ENCODE measurements at places on chromosomes 6 and 20.

DNA sequence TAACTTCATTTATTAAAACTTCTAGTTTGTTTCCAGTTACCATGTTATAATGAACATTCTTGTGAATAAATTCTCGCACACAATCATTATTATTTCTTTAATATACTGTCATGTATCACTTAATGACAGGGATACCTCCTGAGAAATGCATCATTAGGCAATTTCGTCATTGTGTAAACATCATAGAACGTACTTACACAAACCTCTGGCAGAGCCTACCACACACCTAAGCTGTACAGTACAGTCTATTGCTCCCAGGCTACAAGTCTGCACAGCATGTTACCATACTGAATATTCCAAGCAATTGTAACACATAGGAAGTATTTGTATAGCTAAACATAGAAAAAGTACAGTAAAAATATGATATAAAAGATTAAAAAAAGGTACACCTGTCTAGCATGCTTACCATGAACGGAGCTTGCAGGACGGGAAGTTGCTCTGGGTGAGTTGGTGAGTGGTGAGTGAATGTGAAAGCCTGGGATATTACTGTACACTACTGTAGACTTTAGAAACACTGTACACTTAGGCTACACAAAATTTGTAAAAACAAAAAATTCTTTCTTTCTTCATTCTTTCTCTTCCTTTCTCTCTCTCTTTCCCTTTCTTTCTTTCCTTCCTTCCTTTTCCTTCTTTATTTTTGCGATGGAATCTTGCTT, 268.2 kb upstream of the SOX4 start:
- DNase-seq: no peak

DNA sequence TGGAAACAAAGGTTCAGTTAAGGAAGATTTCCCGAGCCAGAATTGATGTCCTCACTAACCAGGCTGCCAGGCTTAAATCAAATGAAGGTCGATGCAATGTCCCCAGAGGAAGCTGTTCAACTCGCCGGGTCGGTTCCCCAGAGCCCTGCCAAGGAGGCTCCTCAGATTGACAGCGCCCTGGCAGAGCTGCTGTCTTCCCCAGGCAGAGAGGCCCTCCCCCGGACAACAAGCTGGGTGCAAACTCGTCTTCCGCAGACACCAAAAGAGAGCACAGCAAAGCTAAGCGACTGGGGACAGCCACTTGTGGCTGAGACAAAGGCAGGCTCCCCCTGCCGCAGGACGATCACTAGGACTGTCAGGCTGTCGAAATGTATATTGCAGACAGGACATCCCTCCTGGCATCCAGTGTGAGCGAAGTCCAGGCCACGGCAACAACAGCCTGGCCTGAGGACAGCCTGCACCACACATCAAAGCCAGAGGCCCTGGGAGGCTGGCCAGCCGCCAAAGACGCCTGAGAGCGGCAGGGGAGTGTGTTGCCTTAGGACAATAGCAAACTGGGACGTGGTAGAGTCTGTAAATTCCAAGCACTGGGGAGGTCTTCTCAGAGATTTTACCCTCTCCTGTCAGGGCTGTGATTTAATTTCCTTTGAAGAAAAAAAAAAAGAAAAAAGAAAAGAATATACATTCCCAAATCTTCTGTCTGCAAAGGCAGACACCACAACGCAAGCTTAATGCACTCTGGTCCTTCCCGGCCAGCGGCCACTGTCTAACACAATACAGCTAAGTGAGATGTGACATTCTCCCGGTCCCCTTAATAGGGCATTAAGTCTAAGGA, 99.1 kb downstream of the HIVEP2 start:
- peak; percentile 89 for DNase-seq

GRCh38 chr20:43799150-43799711, 72.4 kb upstream of the GTSF1L start:
- DNase-seq: peak; percentile 17

GRCh38 chr6:145235207-145235606, 500.1 kb downstream of the EPM2A start:
- no peak for DNase-seq

DNA sequence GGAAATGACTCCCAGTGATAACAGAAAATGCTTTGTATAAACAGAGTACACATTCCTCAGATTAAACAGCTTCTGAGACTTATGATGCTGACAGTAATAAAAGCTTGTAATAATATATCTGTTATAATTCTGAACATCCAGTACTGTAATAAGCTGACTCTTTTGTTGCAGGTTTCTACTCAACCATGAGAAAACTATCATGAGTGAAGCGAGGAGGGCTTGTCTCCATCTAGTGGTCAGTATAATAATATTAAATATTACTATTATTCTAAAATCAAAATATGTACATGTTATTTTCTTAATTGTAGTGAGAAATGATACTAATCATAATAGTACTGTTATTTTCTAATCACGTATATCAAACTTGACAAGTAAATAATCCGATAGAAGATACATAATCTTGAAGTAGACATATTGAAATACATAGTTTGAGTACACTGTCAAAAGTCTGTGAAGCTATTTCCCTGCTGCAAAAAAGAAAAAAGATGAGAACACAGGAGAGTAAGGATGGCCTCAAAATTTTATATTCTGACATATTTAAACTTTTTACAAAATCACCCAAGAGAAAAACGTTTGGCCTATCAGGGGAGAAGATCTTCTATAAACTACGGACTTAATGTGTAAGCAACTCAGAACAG, 183.1 kb downstream of the MOXD1 start:
- DNase-seq: no peak

DNA sequence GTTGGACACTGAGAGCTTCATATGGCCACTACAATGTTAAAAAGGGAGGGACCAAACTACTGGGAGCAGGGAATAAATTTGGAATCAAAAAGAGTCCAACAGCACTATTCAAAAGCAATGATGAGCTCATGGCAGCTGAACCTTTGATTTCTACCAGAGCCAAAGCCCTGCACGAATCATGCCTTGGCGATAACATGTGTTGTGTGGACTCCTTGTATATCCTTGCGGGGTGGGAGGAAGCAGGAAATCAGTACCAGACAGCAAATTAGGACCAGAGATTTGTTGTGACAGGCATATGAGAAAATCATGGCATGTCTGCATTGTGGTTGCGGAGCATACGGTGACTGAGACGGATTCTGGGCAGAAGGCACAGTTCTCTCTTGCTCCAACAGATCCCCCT, 85.6 kb upstream of the EMILIN3 start:
- DNase-seq: no peak

DNA sequence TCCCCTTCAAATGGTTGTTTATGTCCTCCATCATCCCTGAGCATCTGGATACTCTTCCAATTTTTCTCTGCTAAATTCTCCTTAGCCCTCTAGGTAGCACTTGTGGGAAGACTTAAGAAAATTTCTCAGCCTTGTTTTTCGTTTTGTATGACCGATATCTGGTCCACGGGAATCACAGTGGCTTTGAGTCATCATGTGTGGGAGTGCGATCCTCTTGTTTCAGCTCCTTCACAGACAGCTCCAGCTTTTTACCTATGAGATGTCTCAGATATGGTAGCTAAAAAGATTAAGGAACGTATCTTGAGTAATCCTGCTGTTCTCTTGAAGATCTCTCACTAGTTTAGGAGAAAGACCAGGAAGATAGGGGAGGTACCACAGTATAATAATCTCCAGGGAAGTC, 196.1 kb downstream of the GRM1 start:
- DNase-seq: no peak

- DNase-seq: peak; percentile 39
Measured at GRCh38 chr6:3259491-3259958, 778 bp downstream of the PSMG4 start.

- no peak for DNase-seq
Measured at GRCh38 chr20:43916881-43917371, 2.3 kb downstream of the TOX2 start.

GRCh38 chr6:170003027-170003426, 251.6 kb downstream of the ERMARD start:
- peak; percentile 2 for DNase-seq

DNA sequence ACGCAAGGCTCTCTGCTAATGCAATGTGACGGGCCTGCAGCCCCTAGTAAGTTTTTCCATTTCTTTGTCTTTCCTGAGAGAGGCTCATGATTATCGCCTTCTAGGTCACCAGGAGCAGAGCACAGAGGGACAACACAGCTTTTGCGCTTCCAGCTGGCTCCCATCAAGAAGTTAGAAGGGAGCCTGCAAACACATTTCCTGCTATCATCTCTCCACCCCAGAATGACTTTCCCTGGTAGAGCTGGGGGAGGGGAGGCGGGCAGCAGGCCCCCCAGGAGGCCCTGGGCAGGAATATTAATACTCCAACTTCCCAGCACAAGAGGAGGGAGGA, 35.7 kb upstream of the CCDC167 start:
- DNase-seq: peak; percentile 81

DNA sequence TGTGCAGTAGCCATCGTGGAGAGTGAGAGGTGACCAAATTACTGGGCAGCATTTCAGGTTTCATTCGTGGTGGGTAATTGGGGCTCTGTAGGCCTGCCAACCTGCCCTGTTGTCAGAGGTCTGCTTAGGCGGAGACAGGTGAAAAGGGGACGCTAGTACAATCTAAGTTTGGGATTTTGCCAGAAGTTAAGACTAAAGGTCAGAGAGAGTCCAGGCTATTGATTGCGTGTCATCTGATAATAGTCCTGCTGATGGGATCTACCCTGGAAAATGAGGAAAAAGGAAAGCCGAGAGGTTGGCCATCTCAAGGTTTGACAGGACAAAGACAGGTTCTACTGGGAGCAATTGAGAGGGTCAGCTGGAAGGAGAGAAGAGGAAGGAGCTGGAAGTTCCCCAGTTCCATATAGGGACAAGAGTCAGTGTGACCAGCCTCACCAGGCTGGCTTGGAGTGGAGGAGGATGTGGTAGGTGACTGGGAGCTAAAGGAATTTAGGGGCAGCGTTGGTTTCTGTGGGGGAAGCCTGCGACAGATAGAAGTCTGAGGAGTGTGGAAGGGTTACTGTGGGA, 10.9 kb downstream of the ARFGEF2 start:
- no peak for DNase-seq

- DNase-seq: no peak
Measured at GRCh38 chr6:79188885-79189480, 45.5 kb downstream of the HMGN3 start.

GRCh38 chr6:20433929-20434328, 32.2 kb downstream of the E2F3 start:
- DNase-seq: no peak

GRCh38 chr6:87139236-87139635, 16.1 kb upstream of the ZNF292 start:
- no peak for DNase-seq

DNA sequence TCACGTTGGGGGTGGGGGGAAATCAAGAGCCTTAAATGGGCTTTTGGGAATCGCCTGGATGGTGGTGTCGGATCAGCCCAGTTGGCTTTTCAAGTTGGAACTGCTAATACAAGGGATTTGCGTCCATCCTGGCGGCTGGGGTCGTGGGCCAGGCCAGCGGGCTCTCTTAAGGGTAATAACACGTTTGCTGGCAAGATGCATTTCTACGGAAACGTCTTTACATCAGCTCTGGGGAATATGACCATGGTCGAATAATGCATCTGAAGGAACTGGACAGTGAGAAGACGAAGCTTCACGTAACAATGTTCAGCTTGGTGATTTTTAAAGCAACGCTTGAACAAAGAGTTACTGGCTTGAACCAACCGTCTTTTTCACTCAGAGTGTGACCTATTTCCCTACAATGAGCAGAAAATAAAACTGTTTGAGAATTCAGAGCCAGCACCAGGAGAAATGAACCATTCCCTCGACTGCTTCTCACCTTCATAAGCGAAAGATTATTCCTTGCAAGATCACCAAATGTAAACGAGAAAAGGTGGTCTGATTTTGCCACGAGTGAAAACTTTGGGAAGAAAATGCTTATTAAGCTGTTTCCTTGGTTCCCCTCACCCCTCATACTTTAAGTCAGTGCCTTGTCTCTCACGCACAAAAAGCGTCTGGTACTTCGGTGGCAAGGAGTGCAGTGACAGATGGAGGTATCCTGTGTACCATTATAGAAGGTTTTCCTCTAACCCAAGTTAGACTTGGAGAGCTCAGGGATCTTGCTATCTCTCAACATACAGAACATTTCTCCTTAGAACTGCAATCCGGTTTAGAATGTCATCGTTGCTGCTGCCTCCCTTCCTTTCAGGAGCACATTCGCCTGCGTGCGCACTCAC, 1.4 kb upstream of the MARCKS start:
- peak; percentile 80 for DNase-seq

DNA sequence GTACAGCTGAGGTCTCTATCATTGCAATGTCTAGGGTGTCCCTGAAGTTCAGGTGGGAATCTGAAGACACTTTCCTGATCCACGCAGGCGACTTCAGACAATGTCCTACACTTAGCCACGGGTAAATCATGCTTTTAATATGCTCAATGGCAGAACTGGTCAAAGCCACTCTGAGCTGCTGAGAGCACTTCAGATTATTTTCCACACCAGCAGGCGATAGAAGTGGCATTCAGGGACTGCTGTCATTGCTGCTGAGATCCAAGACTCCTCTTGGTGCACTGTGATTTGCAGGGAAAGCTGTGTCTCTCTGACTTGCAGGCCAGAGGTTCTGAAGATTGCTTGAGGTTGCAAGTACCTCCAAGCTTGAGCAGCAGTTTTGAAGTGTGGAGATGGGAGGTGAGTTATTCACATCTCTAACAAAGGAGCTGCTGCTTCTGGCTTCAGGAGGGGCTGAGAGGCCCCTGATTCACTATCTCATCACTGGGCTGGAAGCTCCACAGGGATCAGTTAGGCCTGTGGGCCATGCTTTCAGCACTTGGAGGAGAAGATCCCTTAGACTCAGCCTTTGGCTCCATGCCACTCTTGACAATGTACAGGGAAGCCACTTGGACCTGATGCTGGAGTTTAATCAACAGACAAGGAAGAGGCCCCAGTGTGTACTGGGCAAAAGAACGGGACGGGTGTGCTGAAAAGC, 2.9 kb upstream of the SSTR4 start:
- DNase-seq: no peak

DNA sequence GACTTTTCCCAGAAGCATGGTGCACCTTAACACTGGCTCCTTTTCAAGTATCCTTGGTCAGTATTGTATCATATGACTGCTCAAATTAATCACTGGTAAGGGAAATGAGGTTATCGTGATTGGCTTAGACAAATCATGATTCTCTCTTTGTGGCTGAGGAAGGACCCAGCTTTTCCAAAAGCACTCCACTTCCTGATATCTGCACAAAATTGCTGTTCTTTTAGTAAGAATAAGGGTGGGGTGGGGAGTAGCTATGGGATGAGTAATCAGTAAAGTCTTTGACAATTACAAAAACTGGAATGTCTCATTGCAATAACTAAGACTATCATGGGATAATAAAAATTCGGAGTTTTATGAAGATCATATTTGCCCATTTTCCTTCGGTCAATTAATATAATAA, 9.0 kb upstream of the RIPPLY2 start:
- no peak for DNase-seq

- no peak for DNase-seq
Measured at GRCh38 chr6:4435981-4436445, 300.6 kb upstream of the ECI2 start.

- DNase-seq: no peak
Measured at GRCh38 chr6:118327237-118327636, 220.9 kb upstream of the PLN start.

All from kidney (tissue), 22 donors.